ENCODE measurements at places on chromosomes 2 and 18. TPM values are rescaled to one million over a fixed set of nuclear protein-coding genes. Genes with fewer than 3 reads are reported as not detected.

- no peak for DNase-seq
These were observed 81.3 kb downstream of the CLHC1 start for GRCh38 chr2:55150834-55151233.

DNA sequence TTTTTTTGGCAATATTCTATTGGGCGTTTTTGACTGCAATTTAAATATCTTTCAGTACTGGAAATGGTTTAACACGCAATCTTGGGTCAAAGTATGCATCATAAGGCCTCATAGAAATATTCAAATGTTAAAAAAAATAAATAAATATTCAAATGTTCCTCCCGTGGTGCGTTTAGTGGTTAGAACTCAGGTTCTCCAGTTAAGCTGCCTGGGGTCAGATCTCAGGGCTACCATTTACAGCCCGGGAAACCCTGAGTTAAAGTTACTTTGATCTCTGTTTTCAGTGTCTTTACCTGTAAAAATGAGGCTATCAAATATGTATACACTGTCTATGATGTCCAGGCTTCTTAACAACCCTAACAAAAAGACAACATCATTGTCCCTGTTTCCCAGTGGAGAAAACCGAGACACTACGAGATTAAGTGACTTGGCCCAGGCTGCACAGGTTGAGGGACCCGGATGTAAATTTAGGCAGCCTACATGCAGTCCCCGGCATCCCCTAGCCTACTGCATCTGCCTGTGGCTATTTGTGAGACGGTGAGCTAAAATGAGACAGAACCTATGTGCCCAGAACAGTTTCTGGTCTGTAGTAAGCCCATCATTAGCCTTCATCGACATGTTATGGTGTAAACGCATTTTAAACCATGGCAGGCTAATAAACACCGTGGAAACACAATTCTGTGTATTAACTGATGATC, 1.7 kb downstream of the FHL2 start:
- DNase-seq: no peak

DNA sequence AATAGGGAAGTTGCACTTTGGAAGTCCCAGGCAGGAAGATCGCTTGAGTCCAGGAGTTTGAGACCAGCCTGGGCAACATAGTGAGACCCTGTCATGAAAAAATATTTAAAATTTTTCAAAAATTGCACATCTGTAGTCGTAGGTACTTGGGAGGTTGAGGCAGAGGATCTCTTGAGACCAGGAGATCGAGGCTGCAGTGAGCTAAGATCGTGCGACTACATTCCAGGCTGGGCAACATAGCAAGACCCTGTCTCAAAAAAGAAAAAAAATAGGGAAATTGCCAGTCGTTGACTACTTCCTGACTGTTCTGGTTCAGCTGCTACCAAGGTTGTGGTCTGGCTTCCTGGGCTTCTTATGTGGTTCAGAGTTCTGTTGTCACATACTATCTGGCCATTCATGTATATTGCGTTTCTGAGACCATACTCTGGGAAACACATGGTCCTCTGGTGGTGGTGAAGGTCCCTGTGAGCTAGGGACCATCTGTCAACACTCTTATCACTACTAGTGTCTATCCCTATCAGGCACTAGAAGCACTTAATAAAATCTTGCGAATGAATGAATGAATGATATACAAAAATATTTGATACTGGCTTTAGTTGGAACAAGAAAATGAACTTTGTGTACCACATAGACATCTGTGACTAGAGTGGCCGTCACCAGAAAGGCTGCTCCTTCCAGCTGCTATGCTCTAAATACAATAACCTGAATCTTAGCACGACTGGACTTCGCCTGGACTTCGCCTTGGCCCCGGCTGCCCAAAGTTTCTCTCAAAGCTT, 861 bp upstream of the KLHL23 start:
- no peak for DNase-seq

DNA sequence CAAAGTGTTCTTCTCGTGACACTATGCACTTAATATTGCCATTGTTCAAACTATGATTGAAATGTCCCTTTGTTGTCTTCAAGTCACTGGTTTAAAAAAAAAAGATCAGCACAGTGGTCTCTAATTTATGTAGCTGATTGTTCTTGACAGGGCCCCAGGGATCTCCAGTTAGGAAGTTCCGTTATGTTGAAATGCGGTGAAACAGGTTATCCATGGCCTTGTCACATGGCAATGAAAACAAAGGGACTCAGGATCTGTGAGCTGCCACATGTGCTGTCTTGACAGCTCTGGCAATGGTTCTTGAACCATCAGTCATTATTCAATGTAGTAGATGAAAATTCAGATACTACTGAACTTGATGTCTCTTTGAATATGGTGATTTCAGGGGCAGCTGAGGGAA, 147.4 kb downstream of the SETBP1 start:
- no peak for DNase-seq

DNA sequence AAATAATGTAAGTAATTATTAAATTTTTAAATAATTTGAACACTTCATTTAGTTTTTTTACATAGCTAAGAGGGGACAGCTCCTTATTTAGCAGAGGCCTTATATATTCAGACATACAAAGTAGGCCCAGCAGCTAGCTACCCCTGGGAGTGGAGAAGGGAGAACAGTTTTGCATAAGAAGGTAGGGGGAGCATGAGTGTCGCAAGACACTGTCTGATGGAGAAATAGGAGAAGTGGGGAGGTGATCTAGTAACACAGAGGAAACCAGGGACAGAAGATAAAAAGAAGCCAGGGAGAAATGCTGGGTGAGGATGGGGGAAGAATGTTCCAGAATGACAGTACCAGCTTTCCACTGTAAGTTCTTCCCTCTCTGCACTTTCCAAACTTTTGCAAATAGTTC, 16.0 kb upstream of the RGPD4 start:
- no peak for DNase-seq

DNA sequence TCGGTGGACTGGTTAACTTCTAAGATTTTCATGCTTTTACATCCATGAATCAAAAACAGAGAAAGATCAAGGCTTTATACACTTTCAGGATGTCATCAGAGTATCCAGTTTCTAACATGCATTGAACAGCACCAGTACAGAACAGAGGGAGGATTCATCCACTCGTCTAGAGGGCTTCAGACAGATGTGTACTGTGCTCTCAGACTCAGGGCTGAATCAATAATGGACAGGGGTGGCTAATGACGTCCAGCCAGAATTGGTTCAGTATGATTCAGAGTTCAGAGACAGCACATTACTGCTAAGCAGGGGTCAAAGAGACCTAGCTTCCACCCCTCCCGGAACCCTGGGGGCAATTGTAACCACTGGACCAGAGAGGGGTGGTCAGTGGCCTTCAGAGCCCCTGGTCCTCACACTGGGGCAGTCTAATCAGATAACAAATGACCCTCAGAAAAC, 37.3 kb downstream of the RNU4ATAC start:
- DNase-seq: no peak

DNA sequence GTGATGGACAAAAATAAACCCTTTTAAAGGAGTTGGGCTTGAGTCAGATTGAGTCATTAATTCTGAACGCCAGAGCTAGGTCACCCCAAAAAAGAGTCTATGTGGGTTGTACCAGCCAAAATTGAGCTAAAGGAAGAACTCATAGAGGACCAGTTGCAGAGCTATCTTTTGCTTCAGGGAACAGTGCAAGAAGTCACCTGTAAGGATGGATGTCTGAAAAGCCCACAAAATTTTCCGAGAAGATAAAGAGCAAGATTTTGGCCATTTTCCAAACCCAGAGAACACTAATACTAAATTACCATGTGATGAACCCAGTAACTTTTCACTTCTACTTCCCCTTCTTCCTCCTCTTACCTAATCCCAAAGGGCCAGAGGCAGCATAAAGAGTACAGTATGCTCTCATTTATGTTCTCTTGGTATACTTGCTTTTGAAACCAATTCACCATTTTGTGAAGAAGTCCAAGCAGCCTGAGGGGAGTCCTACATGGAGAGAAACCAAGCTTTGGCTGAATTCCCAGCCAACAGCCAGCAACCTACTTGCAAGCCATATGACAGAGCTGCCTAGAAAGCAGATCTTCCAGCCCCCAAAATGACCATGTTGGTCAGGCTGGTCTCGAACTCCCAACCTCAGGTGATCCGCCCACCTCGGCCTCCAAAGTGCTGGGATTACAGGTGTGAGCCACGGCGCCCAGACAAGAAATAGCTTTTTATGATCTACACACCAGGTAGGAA, 551.7 kb downstream of the SATB2 start:
- no peak for DNase-seq

DNA sequence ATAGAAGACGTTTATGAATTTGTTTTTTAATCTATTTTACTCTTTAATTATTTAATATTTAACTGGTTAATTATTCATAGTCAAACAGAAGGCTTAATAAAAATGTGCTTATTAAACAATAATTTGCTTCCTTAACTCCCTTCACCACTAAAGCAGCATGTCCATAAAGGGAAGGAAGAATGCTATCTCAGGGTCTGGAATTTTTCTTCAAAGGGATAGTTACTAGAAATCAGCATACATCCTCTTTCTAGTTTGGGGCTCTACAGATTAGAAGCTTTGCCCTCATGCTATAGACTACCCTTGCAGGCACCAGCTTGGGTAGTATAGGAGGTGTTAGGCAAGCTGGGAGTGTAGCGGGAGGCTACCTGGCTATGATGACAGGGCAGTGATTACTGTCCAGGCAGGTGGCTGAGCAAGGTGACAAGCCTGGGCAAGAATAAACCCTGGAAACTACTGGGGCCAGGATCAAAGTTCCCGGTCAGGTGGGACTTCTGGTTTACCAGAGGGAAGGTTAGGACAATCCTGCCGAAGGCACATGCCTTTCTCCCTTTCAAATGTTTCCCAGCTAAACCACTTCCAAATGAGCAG, 276.0 kb upstream of the REV1 start:
- DNase-seq: no peak

GRCh38 chr2:186806591-186806990, 42.4 kb downstream of the ZSWIM2 start:
- no peak for DNase-seq

DNA sequence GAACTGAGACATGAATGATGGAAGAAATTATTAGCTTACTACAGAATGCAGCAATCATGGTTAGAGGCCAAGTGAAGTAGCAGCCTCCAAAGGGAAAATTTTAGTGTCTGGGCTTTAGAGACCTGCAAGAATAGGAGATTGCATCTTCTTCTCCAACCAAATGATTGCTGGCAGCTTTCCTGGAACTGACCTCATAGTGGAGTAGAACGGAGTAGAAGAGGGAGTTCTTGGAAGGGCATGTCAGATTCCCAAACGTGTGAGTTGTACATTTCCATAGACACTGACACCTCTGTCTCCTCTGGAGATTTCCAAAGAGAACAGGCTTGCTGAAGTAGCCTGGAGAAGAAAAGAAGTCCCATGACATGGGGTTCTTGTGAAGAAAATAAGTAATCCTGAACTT, 169.8 kb upstream of the ERBB4 start:
- DNase-seq: no peak

- DNase-seq: no peak
These were observed 116.5 kb upstream of the SPATS2L start for GRCh38 chr2:200189964-200190363.

DNA sequence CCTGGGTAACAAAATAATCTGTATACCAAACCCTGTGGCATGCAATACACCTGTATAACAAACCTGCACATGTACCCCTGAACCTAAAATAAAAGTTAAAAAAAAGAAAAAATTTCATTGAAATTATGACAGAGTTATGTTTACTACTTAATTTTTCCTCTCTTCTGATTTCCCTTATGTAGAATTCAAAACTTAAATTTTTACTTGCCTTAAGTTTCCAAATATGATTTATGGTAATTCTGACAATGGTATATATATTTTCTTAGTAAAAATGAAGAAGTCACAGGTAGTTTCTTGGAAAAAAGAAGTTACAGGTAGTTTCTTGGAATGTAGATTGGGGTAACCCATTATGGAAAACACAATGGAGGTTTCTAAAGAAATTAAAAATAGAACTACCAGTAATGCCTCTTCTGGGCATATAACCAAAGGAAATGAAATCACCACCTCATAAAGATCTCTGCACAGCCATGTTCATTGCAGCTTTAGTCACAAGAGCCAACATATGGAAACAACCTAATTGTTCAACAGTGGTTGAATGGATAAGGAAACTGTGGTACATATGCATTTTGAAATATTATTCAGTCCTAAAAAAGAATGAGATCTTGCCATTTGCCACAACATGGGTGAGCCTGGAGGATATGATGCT, 164.9 kb downstream of the BABAM2 start:
- DNase-seq: no peak

DNA sequence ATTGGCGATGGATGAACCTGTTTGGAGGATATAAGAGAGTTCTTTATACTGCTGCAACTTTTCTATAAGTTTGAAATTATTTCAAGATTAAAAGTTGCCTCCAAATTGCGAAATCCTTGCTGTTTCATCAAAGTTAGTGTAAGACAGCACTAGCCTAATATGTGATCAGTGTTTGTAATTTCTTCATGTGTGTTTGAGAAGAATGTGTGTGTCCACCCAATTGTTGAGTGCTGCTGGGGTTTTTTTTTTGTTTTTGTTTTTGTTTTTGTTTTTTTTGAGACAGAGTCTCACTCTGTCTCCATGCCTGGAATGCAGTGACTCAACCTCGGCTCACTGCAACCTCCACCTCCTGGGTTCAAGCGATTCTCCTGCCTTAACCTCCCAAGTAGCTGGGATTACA, 33.4 kb downstream of the CDK15 start:
- no peak for DNase-seq

DNA sequence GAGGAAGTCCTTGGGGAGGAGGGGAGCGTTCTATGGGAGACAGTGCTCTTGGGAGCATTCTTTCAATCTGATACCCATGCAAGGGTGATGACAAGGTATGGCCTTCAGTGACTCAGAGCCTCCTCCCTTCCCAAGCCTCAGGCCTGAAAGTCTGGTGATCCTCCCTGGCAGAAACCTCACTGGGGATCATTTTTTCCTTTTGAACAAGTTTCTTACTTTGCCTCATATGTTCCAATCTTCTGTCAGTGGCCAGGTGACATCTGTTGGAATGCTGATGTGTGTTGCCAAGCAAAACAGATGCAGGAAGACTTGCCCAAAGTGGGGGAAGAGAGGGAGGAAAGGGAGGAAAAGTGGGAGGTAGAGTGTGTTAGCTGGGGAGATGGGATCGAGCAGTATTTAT, 224.8 kb downstream of the NEDD4L start:
- no peak for DNase-seq

DNA sequence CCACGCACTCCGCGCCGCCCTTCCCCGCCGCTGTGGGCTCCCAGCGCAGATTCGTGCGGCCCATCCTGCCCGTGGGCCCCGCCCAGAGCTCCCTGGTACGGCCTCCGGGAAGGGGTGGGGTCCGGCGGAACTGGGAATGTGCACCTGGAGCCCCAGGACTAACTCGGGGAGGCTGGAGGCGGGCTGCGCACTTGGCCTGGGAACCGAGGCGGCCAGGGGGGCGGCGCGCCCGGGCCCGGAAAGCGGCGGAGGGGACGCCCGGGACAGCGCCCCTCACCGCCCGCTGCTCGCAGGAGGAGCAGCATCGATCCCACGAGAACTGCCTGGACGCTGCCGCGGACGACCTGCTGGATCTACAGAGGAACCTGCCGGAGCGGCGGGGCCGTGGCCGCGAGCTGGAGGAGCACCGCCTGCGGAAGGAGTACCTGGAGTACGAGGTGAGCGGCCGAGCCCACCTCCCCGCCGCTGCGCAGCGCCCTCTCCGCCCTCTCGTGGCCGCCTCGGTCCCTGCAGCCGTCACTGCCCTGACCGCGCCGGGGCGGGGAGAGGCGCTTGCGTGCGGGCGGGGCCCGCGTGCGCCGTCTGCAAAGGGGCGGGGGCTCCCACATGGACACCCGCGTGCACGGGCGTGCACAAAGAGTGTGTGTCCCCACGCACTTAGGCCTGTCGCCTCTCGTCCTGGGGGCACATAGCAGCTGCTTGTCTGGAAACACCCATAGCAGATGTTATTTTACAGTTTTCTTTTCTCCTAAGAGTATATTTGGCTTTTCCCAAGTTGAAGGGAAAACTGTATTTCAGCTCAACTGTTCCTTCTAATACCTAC, 25.2 kb downstream of the PSD4 start:
- peak; percentile 76 for DNase-seq

C2orf72 gene
- polyA plus RNA-seq: 0.72 TPM

WNT6 gene
- not detected for polyA plus RNA-seq

CCDC148 gene
- polyA plus RNA-seq: 5.3 TPM

KYNU gene
- polyA plus RNA-seq: 0.64 TPM

Measured in right lung (tissue), 10 donors.